ENCODE measurements at places on chromosomes 6 and 20. TPM values are rescaled to one million over a fixed set of nuclear protein-coding genes. Genes with fewer than 3 reads are reported as not detected.

The ARHGAP40 gene
- total RNA-seq = not detected

The IP6K3 gene
- total RNA-seq = not detected

The GABRR2 gene
- 0.13 TPM for total RNA-seq

The UBE2V1 gene
- total RNA-seq = 23.6 TPM

The BFSP1 gene
- total RNA-seq = 2.0 TPM

The LPIN3 gene
- total RNA-seq = 0.77 TPM

The SIGLEC1 gene
- total RNA-seq = not detected

The BCAS1 gene
- total RNA-seq = not detected

The MCHR2 gene
- not detected for total RNA-seq

The HDGFL1 gene
- not detected for total RNA-seq

The COQ3 gene
- total RNA-seq = 5.5 TPM

Data from dermis microvascular lymphatic vessel endothelial cell (primary cell).